ENCODE measurements at places on chromosomes 12 and 14. TPM values are rescaled to one million over a fixed set of nuclear protein-coding genes. Genes with fewer than 3 reads are reported as not detected.

Gene MYL2
- total RNA-seq = not detected

GRCh38 chr12:43964961-43965360 is 129.1 kb downstream of the TMEM117 start:
- no peak for DNase-seq

- no peak for DNase-seq
These were observed 56.7 kb upstream of the BICD1 start for GRCh38 chr12:32049956-32050355.

Gene PRMT5
- total RNA-seq = 79.3 TPM

Gene RIC8B
- total RNA-seq = 19.6 TPM

Gene SRSF9
- total RNA-seq = 195 TPM

Gene CD163L1
- total RNA-seq = 3.0 TPM

- DNase-seq = no peak
These were observed 17.9 kb downstream of the HRK start for GRCh38 chr12:116863275-116863767.

Gene LTB4R
- 2.3 TPM for total RNA-seq

- DNase-seq = no peak
These were observed 58.5 kb upstream of the PRICKLE1 start for GRCh38 chr12:42648061-42648460.

Gene NTS
- 0.51 TPM for total RNA-seq

DNA sequence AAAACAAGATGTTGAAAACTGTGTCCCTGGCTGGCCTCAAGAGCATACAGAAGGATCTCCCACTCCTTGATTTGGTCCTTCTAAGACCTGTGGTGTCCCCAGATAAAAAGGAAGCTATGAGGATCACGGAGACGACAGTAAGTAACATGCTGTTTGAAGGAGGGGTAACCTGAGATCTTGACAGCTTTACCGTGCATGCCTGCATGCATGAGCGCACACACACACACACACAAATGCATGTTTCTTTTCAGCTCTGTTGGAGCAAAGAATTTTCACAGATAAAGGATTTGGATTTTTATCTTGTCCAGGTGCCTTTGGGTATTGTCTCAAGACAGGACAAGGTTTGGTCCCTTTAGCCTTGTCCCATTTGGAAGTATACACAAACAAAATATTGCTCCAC is 411.6 kb upstream of the CCDC196 start:
- no peak for DNase-seq

Gene KRT4
- not detected for total RNA-seq

DNA sequence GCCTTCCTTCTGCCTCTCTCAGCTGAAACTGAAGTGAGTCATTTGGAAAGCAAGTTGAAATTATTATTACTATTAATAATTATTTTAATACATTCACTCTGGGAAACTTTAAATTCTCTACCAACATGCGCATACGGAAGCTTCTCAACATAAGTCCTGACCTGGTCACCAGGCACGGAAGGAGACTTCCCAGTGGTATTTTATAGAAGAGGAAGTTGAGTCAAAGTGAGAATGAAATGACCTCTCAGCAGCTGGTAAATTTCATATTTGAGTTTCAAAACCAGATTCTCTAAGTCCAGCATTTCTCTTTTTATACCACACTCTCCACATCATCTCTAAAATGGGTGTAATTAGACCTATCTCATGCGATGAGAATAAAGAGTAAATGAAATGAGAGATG is 747.4 kb downstream of the VRK1 start:
- DNase-seq = no peak

DNA sequence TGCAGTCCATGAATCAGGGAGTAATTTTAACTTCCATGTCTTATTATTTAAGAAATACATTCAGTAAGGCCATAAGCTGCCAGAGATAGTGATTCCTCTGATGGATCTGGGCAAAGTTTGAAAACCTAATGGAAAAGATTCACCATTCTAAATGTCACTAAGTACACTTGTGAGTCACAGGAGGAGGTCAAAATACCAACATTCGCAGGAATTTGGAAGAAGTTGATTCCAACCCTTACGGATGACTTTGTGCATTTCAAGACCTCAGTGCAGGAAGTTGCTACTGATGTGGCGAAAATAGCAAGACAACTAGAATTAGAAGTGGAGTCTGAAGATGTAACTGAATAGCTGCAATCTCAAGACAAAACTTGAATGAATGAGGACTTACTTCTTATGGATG is 69.8 kb downstream of the OSBPL8 start:
- no peak for DNase-seq

Gene SLC16A7
- 59.1 TPM for total RNA-seq

- no peak for DNase-seq
These were observed 330.2 kb downstream of the DPF3 start for GRCh38 chr14:72563676-72564075.

DNA sequence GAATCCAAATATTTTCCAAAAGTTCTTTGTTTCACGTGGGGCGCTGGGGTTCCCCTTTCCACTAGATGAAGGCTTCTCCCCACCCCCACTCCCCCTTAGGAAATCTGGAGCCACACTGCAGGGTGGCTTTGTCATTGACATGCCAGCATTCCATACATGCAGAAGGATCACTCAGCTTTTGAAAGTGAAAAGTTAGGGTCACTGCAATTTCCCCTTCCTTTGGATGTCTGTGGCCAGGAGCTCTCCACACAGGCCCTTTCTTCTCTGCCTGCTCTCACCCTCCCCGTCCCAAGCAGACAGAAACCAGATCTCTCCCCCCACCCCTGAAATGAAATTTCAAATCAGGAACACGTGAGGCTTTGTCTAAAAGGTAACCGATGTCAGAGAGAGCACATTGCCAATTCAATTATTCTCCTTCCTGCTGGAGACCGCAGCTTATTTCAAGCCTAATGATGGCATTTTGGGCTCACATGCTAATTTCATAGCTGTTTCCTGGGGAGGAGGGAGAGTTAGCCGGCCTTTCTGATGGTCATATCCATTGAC is 153.9 kb upstream of the RFLNA start:
- no peak for DNase-seq

Gene TAS2R31
- 19.1 TPM for total RNA-seq

DNA sequence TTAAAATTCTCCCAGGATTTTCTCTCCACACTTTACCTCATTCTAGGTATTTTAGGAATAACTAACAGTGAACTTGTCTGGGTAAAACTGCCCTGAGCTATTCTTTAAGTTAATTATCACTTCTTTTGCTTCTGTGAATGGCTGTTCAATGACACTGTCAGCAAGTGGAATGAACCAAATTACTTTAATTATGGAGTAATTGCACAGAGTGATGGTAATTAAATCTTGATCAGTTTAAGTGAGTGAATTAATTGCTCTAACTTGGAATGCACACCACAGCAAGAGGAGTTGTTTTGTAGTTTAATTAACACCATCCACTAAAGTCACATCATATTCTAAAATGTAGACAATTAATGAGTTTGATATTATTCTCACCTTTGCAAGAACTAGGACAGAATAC is 36.2 kb upstream of the TMEM260 start:
- no peak for DNase-seq

GRCh38 chr14:69688299-69688649 is 76.9 kb downstream of the SUSD6 start:
- peak; percentile 42 for DNase-seq

DNA sequence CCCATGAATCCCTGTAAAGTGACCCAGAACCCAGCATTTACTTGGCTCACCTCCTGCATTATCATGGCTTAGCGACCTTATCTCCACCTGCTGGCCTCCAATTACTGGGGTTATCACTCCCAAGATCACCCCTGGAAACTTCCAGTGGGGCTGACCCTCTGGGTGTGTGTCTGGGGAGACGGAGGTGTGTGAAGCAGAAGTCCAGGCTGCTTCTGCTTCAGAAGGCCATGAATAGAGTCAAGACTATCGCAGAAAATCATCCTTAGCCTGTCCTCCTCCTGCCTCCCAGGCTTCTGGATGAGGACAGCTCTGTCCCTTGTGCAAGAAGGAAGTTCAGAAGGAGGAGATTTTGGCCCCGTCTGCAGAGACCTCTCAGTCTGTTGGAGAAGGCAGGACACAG is 408 bp upstream of the KRT72 start:
- no peak for DNase-seq

Gene SIRT4
- 8.0 TPM for total RNA-seq
